Right lung (tissue), 10 donors: ENCODE measurements at places on chromosomes 3 and 15. TPM values are rescaled to one million over a fixed set of nuclear protein-coding genes. Genes with fewer than 3 reads are reported as not detected.

Gene MTFMT
- polyA plus RNA-seq = 20.5 TPM

Gene VIPR1
- 9.2 TPM for polyA plus RNA-seq

Gene GLDN
- 0.21 TPM for polyA plus RNA-seq

Gene CD276
- 179 TPM for polyA plus RNA-seq

Gene WDR72
- polyA plus RNA-seq = 5.2 TPM

Gene ZMAT3
- 4.5 TPM for polyA plus RNA-seq

Gene LMAN1L
- not detected for polyA plus RNA-seq

Gene CFAP92
- polyA plus RNA-seq = 2.6 TPM

Gene CYP1A1
- polyA plus RNA-seq = 0.26 TPM

Gene RBP2
- polyA plus RNA-seq = 0.51 TPM

- no peak for DNase-seq
These were observed 6.9 kb upstream of the SACM1L start for GRCh38 chr3:45682311-45682710.

GRCh38 chr3:14706096-14706495 is 31.2 kb downstream of the C3orf20 start:
- no peak for DNase-seq

GRCh38 chr3:98655666-98656065 is 62.3 kb upstream of the CPOX start:
- DNase-seq = no peak

- no peak for DNase-seq
These were observed 131.2 kb upstream of the TGFBR2 start for GRCh38 chr3:30475038-30475808.

GRCh38 chr3:177822681-177823096 is 625.4 kb upstream of the TBL1XR1 start:
- DNase-seq = peak; percentile 59

DNA sequence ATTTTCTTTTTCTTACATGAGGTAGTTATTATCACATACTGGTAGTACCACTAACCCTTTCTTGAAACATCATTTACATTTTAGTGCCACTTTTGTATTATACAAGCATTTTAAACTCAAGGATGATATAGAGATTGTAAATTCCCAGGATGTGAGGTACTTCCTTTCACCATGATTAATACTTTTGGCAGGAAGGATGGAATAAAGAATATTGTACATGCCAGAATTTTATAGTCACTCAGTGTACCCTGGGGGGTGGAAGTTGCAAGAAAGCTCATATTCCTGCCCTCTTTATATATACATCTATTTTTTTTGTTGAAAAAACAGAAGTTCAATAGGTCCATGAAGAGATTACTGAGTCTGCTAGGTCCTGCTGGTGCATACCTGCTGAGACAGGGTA is 141.0 kb upstream of the PLSCR5 start:
- DNase-seq = no peak

DNA sequence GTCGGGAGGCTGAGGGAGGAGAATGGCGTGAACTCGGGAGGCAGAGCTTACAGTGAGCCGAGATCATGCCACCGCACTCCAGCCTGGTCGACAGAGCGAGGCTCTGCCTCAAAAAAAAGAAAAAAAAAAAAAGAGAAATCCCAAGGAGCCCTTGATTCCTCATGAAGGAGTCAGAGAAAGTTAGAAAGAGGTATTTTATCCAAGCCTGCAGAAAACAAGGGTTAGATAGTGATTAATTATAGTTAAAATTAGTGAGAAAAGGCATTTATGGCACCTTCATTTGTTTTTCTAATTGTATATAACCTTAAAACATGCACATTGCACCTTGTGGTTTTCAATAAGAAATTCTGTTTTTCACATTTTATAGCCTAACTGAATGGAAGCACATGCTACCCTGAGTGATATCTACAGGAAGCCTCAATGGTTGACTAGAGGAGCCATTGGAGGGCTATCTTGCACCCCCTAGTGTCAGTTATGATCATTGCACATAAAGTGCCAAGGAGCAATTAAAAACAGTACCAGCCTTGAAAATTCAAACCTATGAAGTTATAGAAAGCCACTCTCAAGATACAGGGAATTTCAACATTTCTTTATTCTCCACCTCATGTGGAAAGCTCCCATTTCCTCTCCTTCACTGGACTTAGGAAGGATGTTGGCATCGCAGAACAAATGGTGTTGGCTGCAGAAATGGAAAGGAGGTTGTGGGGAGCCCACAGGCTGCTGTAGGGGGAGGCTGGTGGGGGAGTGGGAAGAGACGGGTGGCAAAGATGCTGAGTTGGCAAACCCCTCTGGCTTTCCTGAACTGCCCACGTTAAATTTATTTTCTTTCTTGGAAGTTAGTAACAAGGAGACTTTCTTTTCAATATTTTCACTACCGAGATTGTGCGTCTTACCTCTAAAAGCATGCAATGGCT is 48.5 kb downstream of the ITGA11 start:
- no peak for DNase-seq

DNA sequence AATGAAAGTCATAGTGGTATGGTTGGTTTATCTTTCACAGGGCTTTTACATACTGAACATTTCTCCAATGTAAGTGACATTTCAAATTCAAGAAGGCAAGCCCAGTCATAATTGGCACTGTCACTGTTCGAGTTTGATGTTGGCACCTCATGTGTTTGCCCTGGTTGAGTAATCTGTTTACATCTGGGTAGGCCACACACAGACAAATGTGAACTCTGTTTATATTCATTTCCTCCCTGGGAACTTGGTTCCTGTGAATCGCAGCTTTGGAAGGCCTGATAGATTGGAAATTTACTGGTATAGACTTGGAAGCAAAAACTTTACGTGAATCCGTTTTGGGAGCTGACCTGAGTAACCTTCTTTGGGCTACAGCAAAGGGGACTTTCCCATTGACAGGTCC is 395.2 kb upstream of the AZI2 start:
- peak; percentile 23 for DNase-seq

DNA sequence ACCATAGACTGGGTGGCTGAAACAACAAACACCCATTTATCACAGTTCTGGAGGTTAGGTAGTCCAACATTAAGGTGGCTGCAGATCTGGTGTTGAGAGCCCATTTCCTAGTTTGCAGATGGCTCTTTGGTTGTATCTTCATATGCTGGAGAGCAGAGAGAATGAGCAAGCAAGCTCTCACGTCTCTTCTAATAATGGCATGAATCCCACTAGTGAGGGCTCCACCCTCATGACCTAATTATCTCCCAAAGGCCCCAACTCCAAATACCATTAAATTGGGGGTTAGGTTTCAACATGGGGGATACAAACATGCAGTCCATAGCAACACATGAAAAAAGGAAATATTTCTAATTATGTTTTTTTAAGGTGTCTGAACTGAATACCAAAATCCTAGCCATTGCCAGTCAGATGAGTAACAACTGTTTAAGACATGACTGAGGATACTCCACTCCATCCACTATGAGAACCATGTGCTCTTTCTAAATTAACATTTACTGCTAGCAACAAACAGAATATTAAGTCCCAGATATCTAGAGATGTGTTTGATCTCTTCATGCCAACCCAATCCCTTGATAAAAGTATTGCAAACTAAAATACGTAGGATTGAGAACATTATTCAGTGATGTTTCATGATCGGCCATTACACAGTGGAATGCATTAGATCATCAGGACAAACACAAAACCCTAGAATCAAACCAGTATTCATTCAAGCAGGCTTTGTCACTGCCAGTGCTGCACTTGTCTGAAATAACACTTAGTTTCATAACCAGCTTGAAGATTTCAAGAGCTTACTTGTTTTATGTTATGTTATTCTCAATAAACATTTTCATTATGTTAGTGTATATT is 340.3 kb downstream of the SLC9A9 start:
- no peak for DNase-seq

DNA sequence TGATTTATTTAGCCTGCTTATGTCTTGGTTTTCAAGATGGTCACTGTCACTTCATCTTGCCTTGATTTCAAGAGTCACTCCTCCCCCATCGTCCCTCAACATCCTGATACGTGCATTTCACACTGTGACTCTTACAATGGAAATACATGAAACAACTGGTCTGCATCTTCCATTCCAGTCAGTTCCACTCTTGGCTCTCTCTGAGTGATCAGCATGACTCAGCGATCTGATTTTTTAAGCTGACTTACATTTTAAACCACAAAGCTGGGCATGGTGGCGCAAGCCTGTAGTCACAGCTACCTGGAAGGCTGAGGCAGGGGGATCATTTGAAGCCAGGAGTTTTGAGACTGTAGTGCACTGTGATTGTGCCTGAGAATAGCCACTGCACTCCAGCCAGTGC is 271.2 kb upstream of the ROPN1 start:
- DNase-seq = peak; percentile 73

DNA sequence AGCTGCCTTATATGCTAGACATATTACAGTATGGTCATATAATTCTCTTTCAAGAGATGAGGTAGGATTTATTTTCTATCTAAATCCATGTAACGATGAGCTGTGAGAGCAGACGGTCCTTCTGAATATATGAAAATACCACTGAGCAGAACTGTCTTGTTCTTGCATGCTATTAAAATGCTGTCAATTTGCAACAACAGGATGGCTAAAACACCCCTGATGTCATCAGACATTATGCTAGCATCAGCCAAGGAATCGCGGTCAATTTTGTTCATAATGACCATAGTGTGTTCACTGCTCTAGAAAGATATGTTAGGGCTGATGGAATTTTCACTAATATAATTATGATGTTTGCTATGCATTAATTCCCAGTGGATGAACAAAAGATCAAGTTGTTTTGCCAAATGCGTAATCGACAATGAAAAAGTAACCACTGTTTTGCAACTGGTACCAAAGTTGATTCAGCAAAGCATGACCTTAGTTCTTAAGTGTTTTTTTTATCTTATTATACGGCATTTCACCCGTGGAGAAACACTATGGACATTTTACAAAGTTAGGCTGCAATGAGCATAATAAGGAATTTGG is 765.4 kb upstream of the NR2F2 start:
- no peak for DNase-seq

- DNase-seq = no peak
These were observed 73.3 kb upstream of the PYGO1 start for GRCh38 chr15:55661428-55661827.

DNA sequence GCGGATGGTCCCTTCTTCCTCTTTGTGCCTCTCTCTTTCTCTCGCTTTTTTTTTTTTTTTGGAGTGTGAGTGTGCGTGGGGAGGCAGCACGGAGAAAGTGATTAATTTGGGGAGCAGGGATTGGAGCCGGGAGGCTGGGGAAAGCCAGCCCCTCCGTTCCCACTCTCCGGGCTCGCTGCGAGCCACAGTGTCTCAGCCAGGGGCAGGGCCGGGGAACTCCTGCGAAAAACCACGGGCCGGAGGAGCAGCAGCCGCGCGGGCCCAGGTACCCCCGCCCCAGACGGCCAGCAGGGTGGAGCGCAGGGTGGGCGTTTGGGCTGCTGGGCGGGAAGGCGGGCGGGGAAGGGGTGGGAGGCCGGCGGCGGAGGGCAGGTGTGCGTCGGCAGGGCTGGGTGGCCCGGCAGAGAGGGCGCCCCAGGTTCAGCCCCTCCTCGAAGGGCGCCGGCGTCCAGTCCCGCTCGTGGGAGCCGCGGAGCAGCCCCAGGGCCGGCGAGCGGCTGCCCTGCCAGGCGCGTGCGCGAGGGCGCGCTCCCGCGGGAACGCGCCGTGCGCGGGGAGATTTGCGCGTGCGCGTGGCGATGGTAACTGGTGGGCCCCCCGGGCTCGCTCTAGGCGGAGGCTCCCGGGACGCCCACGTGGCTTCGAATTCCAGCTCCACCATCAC is 1.4 kb downstream of the CHL1 start:
- DNase-seq = no peak

GRCh38 chr15:74307827-74308811 is 59.3 kb downstream of the CYP11A1 start:
- no peak for DNase-seq

GRCh38 chr3:13040361-13041074 is 32.7 kb downstream of the IQSEC1 start:
- DNase-seq = no peak

- DNase-seq = no peak
These were observed 55.8 kb upstream of the LMCD1 start for GRCh38 chr3:8445861-8446260.

DNA sequence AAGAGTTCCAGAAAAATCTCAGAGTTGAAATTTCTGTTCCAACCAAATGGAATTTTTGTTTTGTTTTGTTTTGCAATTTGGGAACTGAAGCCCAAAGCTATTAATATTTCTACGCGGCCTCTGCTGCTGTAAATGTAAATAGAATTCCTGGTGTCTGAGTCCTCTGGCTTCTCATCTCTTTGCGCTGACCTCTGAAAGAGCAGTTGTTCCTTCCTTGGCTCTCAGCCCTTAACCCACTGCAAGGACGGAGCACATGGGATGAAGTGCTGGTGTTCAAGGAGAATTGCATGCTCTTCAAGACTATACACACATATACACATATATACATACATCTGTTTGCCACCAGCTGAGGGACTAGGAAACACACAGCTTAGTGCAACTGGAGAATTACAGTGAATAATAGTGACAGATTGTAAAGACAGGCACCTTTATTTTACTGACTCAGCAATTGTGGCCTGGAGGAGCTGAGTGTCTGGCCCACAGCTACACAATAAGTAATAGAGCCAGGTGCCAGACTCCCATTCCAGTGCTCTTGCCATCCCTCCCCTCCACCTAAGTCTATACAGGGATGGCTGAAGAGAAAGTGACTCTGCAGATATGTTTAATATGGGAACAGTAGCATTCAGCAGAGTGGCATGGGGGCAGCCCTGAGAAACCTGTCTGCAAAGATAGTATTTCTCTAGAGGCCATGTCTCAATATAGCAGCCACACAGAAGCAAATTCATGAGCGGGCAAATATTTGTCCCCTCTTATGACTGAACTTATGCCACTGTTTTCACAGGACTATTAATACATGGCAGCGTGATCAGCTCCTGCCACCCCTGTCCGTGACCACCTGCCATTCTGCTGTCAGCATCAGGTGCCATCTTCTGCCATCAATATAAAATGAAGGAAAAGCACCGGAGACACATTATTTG is 42.3 kb downstream of the NEK10 start:
- peak; percentile 53 for DNase-seq

GRCh38 chr3:171257251-171258203 is 202.7 kb downstream of the TNIK start:
- DNase-seq = no peak

- no peak for DNase-seq
These were observed 26.6 kb downstream of the USP50 start for GRCh38 chr15:50519740-50520425.

DNA sequence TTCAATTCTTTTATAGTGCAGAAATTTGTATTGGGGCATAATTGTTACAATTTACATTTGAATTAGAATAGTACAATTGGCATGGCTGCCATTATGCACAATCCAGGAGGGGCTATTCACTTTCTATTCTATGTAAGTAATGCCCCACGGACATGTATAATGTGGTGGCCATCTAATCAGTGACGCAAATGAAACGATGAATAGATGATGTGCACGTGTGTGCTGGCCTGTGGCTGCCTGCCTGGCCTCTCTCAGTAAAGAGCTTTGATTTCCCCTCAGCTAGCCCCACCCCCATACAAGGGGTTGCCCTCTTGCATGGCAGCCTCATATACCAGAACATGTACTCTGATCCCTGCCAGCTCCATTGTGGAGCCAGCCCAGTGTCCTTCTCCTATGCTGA is 86.5 kb downstream of the BOC start:
- no peak for DNase-seq

GRCh38 chr3:189286188-189286587 is 114.4 kb downstream of the TPRG1 start:
- no peak for DNase-seq
